Gastroesophageal sphincter (tissue), 4 donors: ENCODE measurements at places on chromosomes 3 and 15.

GRCh38 chr3:42491881-42492507 is 10.4 kb upstream of the VIPR1 start:
- no peak for ATAC-seq
- no peaks in the 10 kb centered on the region for H3K4me1 ChIP-seq
- no peaks in the 10 kb centered on the region for H3K36me3 ChIP-seq
- no peak overlapping the region for H3K4me3 ChIP-seq

DNA sequence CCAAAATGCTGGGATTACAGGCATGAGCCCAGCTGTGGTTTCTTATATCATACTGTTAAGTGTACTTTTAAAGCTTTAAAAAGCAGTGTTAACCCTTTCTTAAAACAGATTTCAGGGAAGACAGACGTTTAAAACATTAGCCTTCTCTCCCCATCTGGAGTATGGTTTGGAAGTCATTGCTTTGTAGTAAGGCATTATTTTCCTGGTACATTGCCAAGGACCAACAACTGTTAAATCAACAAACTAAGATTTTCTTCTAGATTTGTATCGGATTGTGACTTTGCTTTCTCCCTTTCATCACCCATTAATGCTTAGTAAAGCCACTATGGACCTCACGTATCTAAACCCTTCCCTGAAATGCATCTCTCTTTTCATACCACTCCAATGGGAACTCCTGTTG is 50.5 kb downstream of the UBE2E1 start:
- no peak overlapping the region for H3K27ac ChIP-seq

DNA sequence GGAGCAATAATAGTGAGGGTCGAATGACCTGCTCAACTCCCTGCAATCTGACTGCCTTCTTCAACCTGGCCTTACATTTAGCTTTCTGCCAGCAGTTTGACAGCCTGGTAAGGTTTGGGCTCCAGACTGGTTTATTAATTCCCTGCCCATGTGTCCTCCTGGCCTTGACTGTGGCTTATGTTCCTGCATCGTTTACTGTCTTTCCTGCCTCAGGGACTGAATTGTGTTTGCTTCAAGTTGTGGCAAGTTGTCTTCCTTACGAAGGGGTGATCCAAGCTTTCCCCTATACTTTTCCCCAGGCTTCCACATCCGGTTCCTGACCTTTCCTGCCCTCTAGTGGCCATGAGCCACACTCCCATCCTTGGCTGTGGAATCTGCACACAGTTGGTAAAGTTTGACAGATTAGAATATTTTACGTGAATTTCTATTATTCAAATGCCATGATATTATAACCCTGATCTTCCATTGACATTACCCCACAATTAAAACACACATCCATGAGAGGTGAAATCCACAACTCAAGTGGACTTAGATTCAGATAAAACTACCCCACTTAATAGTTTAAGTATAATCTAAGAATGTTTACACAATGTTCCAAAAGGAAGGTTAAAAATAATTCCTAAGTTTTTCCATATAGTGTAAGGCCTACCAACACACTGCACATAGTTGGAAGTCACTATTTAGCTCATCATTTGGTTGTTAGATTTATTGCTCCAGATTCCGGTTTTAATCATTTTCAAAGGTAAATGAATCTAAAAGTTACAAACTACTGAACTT is 95.7 kb downstream of the NEDD4 start:
- H3K36me3 ChIP-seq, result no peaks in the 10 kb centered on the region
- peaks cover 2% of the 10 kb centered on the region for H3K4me1 ChIP-seq
- peak; percentile 57 for ATAC-seq
- peak overlapping the region; percentile 0 for H3K27ac ChIP-seq
- H3K27me3 ChIP-seq, result no peaks in the 10 kb centered on the region
- no peak overlapping the region for H3K4me3 ChIP-seq

DNA sequence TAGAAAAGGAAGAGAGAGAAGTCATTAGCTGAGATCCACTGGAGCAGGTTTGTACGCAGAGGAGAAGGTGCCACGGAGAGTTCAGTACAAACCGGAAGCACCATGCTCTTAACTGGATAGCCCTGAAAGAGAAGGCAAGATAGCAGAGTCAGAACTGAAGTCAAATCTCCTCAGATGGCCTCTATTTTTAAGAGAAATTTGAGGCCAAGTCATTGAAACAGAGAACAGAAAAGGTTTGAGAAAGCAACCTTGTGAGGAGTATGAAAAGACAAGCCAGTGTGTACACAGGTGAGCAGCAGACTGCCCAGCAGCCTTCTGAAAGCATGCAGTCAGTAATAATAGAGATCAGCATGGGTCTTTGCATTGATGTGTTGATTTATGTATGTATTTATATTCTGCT is 66.1 kb upstream of the SPRED1 start:
- no peaks in the 10 kb centered on the region for H3K36me3 ChIP-seq
- H3K27ac ChIP-seq, result no peak overlapping the region
- H3K4me3 ChIP-seq, result no peak overlapping the region
- H3K27me3 ChIP-seq, result no peaks in the 10 kb centered on the region
- ATAC-seq, result no peak

- H3K4me1 ChIP-seq, result no peaks in the 10 kb centered on the region
- H3K36me3 ChIP-seq, result no peaks in the 10 kb centered on the region
- no peak overlapping the region for H3K27ac ChIP-seq
- no peaks in the 10 kb centered on the region for H3K27me3 ChIP-seq
- no peak for ATAC-seq
- no peak overlapping the region for H3K4me3 ChIP-seq
Observed at GRCh38 chr3:27561576-27561975, 77.4 kb upstream of the SLC4A7 start.
